ENCODE measurements at places on chromosomes 2 and 18.
A peak's percentile ranks its signal among the peaks of the same experiment; 100 is the strongest.

DNA sequence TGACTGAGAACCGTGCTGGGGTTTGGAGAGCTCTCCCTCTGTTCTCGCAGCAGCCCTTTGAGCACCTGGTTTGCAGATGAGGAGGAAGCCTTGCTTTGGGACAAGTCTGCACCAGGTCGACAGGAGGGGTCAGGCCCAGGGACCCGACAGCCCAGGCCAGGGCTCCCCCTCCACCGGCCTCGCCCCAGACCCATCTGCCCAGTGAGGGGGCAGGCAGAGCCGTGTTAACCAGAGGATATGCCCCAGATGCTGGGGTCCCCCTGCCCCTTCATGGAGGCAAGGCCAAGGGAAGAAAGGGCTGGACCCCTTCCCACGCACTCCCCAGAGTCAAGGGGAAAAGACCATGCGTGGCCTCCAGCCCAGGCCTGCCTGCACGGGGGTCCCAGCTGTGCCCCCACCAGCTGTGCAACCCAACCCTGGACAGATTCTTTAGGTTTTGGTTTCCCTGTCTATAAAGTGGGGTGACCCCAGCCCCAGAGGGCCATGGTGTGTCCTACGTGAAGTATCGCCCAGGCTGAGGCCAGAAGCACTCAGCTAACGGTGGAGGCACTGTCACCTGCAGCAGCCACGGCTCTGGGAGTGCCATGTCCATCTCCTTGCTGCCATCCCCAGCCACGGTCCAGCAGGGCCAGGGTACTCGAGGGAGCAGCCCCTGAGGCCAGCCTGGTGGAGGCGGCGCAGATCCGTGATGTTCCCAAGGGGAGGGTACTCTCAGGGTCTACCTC lies 4.8 kb upstream of the SNED1 start:
- no peak for DNase-seq

DNA sequence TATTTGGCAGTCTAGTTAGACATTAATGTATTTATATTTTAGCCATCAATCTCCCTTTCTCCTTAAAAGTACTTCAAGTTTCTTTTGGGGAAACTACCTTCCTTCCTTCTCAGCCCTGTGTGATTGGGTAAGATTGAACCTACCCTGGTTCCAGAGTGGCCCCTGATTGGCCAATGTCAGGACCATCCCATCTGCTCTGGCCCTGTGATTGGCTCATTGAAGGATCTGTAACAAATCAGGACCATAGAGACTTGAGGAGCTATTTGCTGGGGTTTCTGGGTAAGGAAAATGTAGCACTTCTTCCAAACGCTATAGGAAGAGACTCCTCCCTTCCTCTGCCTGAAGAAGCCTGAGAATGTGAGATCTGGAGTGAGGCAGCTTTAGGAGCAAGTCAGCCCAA lies 59.3 kb downstream of the AQP4 start:
- no peak for DNase-seq

DNA sequence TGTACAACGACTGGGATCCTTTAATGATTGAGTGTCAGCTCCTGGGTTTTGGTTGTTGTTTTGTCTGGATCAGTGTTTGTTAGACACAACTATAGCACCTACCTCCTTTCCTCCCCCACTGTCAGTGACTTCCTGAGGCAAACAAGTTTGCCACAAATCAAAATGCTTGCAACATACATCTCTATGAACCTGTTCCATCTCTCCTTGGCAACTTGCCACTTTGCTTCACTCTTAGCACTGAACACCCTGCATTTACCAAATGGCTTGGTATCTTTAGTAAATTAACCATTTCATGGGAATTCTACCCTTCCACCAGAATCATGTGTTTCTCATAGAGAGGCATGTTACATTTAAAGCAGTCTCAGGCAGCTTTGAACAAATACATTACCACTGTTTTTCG lies 301.1 kb upstream of the TANK start:
- no peak for DNase-seq

GRCh38 chr2:27873091-27873490 lies 17.1 kb downstream of the RBKS start:
- no peak for DNase-seq

DNA sequence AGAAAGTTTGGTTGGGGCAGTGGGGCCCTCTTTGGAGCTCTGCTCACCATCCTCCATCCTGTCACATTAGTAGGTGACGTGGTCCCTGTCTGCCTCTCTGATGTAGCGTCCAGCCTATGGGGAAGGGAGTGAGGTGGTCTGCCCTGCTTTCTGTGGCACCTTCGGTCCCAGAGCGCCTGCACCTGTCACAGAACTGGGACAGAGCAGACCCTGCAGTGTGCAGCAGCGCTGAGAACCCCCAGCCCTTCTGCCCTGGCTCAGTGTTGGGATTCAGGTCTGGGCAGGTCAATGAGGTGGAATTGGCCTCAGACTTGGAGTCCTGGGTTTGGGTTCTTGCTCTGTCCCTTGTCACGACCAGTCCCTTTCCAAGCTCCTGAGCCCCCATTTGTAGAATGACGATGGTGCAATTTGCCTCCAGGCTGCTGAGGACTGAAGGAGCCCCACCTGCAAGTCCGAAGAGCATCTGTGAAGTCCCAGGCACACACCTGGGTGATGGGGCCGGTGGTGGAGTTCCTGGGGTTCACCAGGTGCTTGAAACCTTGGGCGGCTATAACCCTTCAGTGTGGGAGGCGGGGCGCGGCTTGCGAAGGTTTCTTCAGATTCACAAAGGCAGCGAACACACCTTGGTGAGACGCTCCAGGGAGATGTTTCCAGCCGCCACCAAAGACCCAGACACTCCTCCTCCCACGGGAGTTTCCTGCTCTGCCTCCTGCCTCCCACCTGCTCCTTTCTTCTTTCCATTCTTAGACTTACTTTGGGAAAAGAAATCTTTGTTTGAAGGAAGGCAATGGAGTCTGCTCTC lies 265.4 kb upstream of the HDAC4 start:
- DNase-seq, result no peak

DNA sequence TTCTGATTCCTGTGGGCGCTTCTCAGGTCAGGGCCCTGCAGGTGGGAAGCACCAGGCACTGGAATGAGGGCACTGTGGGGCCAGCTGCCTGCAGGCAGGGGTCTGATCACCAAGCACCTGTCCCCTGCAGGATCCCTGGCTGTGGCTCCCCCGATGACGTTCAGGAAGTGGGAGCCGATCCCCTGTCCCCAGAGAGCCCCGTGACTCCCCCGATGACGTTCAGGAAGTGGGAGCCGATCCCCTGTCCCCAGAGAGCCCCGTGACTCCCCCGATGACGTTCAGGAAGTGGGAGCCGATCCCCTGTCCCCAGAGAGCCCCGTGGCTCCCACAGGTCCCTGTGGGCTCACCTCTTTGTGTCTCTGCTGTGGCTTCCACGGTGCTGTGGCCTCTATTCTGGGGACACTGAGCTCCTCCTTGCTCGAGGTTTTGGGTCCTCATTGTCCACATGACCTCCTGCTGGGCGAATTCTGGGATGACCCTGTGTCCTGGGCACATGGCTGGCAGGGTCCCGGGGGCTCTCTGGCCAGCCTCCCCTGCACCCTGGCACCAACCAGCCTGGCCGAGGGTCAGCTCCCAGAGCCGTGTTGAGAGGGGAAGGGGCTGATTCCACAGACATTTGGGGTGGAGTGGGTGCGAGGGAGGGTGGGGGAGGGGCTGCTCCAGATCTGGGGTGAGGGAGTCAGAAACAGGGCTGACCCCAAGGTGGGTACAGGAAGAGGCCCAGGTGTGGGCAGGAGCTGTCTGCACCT lies 4.8 kb downstream of the NEU4 start:
- DNase-seq, result peak; percentile 63

GRCh38 chr2:126381091-126381490 lies 274.9 kb upstream of the GYPC start:
- DNase-seq, result no peak

DNA sequence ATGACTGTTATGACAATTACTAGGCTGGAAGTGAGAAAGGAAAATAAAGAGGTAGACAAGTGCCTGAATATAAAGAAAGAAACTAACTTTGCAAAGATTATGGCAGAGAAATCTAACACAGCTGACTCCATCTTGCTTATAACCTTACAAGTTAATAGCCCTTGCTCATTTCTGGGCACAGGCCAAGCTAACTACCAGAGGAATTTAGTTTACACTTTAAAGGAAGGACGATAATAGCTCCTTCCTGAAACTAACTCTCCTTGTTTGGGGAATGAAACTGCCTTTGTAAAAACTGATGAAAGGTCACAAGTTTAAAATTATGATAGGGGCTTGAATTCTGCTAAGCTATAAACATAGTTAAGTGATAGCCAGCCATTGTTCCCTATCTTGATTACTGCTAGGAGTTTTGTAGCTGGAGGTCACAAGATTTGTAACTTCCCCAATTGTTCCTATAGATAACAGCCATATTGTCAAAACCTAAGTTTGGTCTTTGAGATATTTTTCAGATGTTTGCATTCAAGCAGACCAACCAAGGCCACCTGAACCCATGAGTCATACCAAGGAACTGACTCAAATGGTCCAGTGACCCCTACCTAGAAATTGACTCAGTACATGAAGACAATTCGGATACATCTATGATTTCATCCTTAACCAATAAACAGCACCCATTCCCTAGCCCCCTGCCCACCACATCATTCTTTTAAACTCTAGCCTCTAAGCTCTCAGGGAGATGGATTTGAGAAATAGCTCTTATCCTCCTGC lies 209.2 kb upstream of the LRATD1 start:
- DNase-seq, result no peak

GRCh38 chr2:36413218-36413617 lies 57.6 kb downstream of the CRIM1 start:
- no peak for DNase-seq

DNA sequence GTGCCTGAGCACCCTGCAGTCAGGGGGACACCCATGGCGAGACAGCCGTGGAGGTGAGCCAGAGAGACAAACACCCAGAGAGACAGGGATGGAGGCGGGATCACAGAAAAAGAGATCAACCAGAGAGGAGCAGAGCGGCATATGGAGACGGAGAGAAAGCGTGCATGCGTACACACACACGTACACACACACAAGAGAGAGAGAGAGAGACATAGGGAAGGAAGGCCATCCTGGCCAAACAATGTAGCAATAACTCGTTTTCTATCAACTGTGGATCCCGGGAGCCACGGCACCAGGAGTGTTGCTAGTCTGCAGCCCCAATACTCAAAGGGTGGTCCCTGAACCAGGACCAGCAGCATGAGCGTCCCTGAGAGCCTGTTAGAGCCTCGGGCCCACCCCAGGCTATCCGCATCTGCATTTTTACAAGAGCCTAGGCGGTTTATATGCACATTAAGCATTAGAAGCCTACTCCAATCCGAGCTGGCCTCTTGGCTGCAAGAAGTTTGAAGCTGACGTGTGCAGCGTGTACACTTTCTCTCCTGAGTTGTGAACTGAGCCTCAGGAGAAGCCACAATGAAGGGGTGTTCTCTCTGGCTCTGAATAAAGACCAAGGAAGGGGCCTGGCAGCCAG lies 50.1 kb upstream of the MYCN start:
- no peak for DNase-seq

GRCh38 chr2:86216575-86217555 lies 17.6 kb downstream of the MRPL35 start:
- DNase-seq, result no peak

DNA sequence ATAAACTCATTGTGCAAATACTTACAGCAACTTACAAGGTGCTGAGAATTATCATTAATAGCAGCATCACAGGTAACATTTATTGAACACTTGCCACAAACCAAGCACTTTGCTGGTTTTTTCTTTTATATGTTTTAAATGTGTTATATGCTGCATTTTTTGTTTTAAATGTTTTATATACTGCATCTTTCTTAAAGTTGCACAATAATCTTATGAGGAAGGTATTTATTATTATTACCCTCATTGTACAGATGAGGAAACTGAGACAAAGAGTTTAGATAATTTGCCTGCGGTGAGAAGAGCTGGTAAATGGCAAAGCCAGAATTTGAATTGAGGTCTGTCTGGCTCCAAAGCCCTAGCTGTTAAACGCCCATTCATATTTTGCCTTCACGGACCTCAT lies 52.2 kb upstream of the RIOK3 start:
- DNase-seq, result no peak

DNA sequence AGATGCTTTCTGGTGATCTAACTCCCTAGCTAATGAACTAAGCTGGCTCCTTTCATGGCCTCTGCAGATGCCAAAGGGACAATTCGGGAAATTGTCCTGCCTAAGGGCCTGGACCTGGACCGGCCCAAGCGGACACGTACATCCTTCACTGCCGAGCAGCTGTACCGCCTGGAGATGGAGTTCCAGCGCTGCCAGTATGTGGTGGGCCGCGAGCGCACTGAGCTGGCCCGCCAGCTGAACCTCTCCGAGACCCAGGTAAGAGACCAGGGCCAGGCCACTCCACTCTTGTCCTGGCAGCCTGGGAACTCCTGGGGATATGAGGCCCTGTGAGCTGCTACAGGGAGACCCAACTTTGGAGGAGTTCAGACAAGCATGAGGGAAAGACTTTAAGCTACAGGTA lies 14.7 kb upstream of the ATP6V1B1 start:
- peak; percentile 52 for DNase-seq

DNA sequence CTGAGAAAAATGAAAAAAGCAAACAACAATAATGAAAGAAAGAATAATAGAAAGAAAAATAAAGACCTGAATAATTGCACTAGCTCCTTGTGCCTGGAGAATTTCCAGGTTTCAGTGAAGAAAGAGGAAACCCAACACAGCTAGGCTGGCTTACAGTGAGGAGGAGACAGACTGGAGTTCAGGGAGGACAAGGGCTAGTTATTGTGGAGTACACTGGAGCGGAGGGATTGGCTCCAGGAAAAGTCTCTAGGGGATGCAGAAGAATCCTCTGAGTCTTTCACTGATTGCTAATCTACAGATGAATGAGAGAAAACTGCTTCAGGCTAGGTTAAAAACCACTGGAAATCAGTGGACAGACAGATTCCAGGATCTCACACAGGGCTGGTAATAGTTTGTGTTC lies 163.6 kb upstream of the RBMS1 start:
- no peak for DNase-seq

GRCh38 chr2:62706721-62707521 lies 1.4 kb downstream of the EHBP1 start:
- no peak for DNase-seq

GRCh38 chr2:143452817-143453451 lies 323.7 kb downstream of the ARHGAP15 start:
- no peak for DNase-seq

- DNase-seq, result no peak
Observed at GRCh38 chr2:102193074-102193473, 6.3 kb downstream of the IL1RL2 start.

- DNase-seq, result no peak
Observed at GRCh38 chr2:227889336-227889735, 17.9 kb downstream of the DAW1 start.

DNA sequence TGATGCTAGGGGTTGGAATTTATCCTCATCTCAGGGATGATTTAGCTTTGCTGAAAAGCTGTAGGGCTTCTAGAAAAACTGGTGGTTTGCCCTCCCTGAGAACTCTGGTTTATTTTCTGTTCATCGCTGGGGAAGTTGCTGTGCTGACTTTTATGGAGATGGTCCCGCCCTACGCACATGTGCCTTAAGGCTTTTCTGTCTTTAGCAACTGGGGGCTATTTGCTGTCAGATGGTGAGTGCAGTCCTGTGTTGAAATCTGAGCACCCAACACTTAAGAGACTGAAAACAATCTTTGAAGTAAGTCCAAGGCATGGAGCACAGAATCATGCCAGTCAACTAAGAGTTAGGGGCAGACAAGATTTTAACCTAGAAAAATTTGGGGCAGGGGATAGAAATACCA lies 2148.4 kb upstream of the CELF4 start:
- no peak for DNase-seq

- DNase-seq, result no peak
Observed at GRCh38 chr2:33665039-33665438, 65.9 kb upstream of the FAM98A start.

Measured in coronary artery (tissue), 2 donors.